ENCODE measurements at places on chromosomes 16 and 17. TPM values are rescaled to one million over a fixed set of nuclear protein-coding genes. Genes with fewer than 3 reads are reported as not detected.

Gene ZNF652
- total RNA-seq: 8.8 TPM

Gene HS3ST4
- not detected for total RNA-seq

Gene NPIPA8
- total RNA-seq: 1.1 TPM

Gene CDH8
- not detected for total RNA-seq

Gene PRSS33
- total RNA-seq: not detected

Gene SOX8
- total RNA-seq: under 0.01 TPM

Gene RPL26
- total RNA-seq: 5,721 TPM

Gene GSG1L
- total RNA-seq: not detected

Gene FA2H
- not detected for total RNA-seq

Gene UNK
- 15.4 TPM for total RNA-seq

Gene RUSF1
- 22.2 TPM for total RNA-seq

Gene MPV17L
- not detected for total RNA-seq

Gene KRTAP9-4
- not detected for total RNA-seq

Gene CCDC78
- total RNA-seq: 0.56 TPM

Gene MFAP4
- total RNA-seq: 5.0 TPM

- DNase-seq: peak; percentile 33
These were observed 36.4 kb downstream of the TXNDC11 start for GRCh38 chr16:11706180-11706742.

DNA sequence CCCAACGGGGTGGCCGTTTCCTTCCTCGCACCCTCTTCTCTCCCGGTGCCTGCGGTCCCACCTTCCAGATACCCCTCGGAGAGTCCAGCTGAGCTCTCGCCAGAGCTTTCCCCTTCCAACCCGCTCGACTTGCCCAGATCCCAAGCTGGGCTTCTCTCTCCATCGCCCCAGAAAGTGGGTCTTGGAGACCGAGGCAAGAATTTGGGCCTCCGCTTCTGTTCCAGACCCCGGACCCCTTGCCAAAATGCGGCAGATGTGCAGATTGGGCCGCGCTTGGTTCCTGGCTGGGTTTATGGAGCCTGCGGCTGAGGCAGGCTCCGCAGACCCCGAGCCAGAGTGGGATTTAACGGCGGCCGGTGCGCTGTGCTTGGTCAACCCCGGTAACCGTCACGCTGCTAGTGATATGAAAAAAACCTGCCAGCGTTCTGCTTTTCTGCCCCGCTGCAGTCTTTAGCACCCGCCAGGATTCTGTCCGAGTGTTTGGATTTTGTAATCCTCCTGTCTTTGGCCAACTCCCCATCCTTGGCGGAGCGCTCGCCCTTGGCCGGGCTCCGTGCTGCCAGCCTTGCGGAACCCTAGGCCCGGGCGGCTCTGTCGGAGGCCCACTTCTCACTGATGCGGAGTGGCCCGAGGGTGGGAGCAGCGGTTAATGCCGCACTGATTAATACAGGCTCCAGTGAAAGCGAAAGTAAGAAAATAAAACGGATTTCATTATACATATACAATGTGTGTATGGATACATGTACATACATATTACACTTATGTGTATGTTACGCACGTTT is 754 bp upstream of the SLFN11 start:
- DNase-seq: peak; percentile 55

- peak; percentile 50 for DNase-seq
These were observed 21.0 kb downstream of the CYB5D2 start for GRCh38 chr17:4163951-4164350.

DNA sequence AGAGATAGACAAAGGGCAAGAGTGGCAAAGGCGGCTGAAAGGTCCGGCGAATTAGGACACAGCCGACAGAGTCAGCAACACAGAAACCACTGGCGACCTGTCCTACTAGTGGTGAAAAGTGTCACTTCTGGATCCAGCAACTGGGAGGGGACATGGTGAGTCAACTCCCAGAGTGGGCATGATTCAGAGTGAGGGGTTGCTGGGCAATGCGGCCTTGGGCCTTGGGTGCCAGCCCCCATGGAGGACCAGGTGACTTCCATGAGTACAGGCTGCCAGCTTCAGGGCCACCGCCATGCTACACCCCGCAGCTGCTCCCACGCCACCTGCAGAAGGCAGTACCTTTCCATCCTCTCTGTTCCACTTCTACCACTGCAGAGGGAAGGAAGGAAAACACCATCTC is 110.6 kb downstream of the ZFHX3 start:
- DNase-seq: no peak

DNA sequence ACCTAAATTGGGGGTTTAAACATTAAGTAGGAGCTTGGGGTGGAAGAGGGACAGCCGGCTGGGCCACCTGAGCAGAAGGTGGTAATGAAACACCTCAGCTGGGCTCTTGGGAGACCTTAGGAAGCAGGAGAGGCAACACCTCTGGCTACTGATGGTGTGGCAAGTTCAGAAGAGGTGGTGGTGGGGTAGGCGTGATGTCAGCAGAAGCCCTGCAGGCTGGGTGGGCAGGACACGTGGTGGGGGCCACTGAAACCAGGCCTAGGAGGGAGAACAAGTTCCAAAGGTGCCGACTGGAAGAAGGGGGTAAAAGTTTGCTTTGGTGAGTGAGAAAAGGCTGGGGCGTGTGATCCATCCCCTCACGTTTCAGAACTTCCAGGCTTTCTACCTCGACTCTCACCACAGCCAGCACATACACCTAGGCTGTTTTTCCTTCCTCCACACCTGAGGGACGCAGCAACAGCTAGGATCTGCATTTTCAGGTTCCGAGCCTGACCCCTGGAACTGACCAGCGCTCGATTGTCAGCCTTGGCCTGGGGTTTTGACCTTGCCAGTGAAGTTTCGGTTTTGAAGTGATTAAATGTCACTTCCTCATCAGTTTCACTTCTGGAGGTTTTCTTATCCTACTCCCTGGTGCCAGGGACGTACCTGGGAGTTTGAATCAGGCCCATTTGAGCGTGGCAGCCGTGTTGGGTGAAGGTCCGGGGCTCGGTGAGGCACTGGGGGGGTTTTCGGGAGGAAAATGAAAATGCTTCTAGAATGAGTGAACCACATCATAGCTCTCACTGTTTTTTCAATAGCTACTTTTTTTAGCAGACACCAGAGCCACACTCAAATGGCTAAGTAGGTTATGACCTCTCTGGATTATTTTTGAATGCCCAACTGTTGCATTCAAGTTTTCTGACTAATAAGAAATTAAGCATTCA is 10.0 kb downstream of the SNN start:
- no peak for DNase-seq

GRCh38 chr17:80513892-80514291 is 30.7 kb upstream of the RPTOR start:
- peak; percentile 86 for DNase-seq

- no peak for DNase-seq
These were observed 606.4 kb upstream of the SALL1 start for GRCh38 chr16:51757505-51757904.

- DNase-seq: no peak
These were observed 406.0 kb downstream of the SEC14L1 start for GRCh38 chr17:77546772-77547241.

DNA sequence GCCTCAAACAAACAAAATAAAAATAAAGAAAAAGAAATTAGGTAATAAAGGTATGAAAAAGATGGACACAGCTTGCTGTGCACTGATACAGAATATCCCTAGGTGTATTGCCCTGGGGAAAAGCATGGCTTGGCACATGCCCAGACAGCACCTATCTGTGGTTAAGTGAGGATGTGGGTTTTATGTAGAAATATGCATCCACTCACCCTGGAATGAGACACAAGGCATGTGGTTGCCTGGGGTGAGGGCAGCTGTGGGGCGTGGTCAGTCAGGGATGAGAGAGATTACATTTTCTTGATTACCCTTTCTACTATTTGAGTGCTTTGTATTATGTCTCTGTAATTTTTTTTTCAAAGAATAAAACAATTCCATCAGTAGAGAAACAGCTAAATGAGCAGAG is 6.9 kb downstream of the PLLP start:
- DNase-seq: peak; percentile 60

DNA sequence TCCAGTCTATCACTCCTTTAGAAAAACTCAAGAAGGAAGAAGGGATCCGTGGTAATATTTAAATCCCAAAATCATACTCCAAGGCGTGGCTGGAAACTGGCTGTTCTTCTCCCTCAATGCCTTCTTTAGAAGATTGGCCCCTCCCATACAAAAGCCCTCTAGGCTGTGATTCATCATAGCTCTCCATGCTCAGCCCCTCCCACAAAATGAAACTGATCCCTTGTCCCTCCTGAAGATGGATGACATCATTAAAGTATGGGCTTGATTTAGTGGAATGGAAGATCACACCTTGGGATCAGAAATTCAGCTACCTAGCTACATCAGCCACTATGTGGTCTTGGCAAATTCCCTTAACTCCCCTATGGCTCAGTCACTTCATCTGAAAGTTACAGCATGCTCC is 4.1 kb downstream of the GRIN2A start:
- DNase-seq: no peak

GRCh38 chr17:4162775-4163466 is 19.9 kb downstream of the CYB5D2 start:
- DNase-seq: peak; percentile 13

DNA sequence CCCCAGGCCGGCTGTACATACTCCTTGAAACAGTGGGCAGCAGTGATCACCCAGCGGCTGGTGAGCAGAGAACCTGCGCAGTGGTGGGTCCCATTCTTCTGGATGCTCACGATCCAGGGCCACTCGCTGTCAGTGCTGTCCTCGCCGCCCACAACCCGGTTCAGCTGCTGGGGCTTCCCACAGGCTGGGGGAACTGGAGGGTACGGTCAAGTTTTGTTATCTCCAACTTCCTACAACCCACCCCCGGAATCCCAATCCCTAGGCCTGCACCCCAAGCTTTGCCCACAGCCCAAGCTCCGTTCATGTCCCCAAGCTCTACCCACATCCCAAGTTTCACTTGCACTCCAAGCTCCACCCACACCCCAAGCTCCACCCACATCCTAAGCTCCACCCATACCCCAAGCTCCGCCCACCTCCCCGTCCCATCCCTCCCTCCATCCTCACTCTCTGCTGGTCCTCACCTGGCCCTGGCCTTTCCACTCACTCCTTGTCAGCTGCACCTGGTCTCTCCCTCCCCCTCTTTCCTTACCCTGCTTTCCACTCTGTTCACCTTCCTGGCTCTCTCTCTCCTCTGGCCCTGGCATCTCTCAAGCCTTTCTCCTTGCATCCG is 1.8 kb downstream of the PRSS22 start:
- no peak for DNase-seq

DNA sequence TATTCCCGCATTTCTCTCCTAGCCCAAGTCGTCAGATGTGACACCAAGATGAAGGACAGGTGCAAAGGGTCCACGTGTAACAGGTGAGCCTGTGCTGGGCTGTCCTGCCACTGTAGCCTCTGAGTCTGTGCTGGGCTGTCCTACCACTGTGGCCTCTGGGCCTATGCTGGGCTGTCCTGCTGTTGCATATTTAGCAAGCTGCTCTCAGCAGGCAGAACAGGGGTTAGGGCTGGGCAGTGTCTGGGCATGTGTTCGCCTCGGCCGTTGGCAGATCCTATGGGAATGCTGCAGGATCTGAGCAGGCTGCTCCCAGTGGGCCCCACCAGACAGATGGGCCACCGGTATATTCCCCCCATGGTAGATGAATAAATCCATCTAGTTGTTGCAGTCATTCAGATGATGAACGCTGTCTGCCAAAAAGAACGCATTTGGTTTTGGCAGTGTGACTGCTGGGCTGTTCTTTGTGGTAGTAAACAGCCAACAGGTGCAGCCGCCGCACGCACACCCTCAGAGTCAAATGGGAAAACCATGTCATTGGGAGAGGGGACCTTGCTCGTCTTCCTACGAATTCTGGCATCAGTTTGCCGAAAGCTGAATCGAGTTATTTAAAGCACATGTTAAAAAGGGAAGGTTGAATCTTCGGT is 49.2 kb downstream of the CRISPLD2 start:
- DNase-seq: no peak

- no peak for DNase-seq
These were observed 1.6 kb upstream of the EDC4 start for GRCh38 chr16:67871256-67871655.

- no peak for DNase-seq
These were observed 1.3 kb downstream of the SMTNL2 start for GRCh38 chr17:4585638-4585994.

DNA sequence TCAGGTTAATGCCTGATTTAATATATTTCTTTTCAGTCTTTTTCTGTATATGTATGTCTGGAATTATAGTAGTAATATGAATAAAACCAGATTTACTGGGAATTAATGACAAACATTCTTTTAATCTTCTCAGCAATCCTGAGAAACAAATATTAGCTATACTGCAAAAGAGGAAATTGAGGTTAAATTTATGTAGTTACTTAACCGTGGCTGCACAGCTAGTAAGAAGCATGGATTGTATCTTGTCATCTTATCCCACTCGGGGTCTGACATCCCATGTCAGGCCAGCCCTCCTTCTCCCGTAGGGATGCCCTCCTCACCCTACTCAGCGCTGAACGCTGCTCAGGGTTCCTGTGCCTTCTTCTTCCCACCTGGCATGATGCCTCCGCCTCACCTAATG is 143.0 kb downstream of the FTO start:
- DNase-seq: no peak

DNA sequence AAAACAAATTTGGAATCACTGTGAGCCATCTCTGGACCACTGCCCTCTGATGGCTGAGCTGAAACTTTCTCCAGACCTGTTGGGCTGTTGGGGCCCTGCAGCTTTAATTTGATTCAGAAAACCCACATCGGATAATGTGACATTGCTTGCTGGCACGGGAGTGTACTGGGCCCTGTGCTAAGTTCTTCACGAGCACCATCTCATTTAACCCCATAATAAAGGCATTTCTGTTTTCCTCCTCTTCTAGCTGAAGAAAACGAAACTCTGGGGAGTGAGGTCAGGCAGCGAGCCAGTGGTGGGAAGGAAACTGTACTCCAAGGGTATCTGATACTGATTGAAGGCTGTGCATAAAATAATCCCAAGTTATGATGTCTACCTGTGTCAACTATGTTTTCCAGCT is 34.5 kb upstream of the TNRC6A start:
- no peak for DNase-seq

DNA sequence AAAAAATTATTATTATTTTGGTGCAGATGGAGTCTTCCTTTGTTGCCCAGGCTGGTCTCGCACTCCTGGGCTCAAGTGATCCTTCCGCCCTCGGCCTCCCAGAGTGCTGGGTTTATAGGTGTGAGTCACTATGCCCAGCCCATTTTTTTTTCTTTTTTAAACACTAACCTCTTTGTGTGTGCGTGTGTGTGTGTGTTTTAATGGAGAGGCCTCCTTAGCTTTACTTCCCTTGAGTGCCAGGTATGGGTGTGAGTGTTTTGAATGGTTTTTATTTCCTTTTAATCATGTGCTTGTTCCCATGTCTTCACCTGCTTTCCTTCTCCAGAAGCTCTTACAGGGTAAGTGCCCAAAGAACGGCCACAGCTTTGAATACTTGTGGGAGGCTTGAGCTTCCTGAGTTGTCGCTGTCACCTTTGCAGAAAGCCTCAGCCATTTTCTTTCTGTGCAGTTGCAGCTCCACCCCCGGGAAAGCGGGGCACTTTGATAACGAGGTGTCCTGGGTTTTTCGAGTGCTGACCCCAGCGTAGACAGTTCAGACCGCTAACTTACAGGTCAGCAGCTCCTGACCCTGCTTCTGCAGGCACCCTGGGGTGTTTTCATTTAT is 22.6 kb downstream of the AKAP1 start:
- peak; percentile 42 for DNase-seq

GRCh38 chr16:74622005-74622404 is 15.1 kb upstream of the GLG1 start:
- no peak for DNase-seq

- DNase-seq: no peak
These were observed 54.5 kb downstream of the PAFAH1B1 start for GRCh38 chr17:2647957-2648356.

GRCh38 chr16:53334581-53334980 is 99.7 kb upstream of the RBL2 start:
- DNase-seq: no peak

GRCh38 chr17:4476017-4476416 is 22.7 kb upstream of the SPNS2 start:
- no peak for DNase-seq

- DNase-seq: peak; percentile 66
These were observed 5.3 kb upstream of the COL1A1 start for GRCh38 chr17:50206604-50207293.

Data from IMR-90 (cell line).